ENCODE measurements at places on chromosomes 4 and X.

DNA sequence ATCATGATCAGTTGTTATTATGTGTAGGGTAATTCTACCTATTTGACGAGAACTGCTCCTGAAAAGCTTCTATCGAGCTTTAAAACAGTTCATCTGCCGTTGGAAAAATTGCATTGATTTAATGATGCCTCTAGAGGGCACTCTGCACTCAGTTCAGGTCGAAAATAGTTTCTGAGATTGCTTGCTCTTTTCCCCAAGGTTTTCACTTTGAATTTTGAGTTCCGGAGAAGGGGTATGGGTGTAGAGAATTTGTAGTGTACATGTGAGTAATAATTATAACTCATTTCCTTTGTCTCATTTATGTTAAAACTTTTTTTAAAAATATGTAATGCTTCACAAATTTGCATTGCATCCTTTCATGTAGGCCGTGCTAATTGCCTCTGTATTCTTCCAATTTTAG lies 28.4 kb upstream of the TNIP3 start:
- DNase-seq, result no peak

GRCh38 chr4:165877286-165877685 lies 4.2 kb downstream of the TLL1 start:
- DNase-seq, result no peak

DNA sequence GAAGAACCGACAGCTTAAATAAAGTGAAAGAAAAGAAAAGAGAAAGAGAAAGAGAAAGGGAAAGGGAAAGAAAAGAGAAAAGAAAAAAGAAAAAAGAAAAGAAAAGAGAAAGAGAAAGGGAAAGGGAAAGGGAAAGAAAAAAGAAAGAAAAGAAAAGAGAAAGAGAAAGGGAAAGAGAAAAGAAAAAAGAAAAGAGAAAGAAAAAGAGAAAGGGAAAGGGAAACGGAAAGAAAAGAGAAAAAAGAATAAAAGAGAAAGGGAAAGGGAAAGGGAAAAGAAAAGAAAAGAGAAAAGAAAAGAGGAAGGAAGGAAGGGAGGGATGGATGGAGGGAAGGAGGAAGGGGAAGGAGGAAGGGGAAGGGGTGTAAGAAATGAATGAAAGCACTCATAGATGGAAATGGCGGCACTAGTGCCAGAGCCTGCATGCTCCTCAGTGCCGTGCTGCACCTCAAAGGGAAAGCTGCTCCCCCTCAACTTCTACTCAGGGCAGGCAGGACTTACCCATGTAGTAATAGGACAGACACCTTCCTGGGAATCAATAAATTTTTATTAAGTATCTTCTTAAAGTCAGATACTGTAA lies 70.7 kb downstream of the AFAP1 start:
- DNase-seq, result no peak

DNA sequence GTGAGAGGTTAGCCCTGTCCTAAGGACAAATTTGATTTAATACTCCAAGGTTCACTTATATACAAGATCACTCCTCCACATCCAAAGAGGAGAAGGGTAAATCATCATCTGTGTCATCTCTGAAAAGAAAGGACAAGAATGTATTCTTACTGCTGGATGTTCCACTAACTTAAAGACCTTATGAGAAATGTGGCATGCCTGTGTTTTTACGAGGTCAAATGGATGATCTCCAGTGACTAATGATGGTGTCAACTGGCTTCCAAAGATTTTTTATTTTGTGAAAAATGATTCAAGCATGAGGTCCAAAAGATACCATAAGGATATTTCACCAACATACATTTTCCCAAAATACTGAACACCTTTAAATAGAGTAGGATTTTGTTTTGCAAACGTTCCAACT lies 143.4 kb downstream of the PTCHD1 start:
- no peak for DNase-seq

- DNase-seq, result no peak
Observed at GRCh38 chr4:127533028-127533700, 99.6 kb upstream of the INTU start.

DNA sequence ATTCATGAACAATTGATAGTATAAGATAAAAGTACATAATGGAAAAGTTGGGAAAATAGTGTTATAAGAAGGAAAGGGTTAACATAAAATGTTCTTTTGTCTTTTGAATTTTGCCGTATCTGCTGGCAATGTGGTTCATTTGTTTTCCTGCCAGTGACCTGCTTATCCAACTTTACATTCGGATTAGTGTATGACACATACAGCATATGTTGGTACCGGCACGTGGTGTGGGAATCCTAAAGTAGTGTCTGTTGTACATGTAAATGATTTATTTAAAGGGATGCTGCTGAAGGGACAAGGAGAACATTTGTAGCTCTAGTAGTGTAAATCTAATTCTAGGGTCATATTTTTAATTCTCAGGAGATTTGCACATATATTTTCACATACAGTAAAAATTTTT lies 11.5 kb downstream of the RAB9A start:
- DNase-seq, result no peak

DNA sequence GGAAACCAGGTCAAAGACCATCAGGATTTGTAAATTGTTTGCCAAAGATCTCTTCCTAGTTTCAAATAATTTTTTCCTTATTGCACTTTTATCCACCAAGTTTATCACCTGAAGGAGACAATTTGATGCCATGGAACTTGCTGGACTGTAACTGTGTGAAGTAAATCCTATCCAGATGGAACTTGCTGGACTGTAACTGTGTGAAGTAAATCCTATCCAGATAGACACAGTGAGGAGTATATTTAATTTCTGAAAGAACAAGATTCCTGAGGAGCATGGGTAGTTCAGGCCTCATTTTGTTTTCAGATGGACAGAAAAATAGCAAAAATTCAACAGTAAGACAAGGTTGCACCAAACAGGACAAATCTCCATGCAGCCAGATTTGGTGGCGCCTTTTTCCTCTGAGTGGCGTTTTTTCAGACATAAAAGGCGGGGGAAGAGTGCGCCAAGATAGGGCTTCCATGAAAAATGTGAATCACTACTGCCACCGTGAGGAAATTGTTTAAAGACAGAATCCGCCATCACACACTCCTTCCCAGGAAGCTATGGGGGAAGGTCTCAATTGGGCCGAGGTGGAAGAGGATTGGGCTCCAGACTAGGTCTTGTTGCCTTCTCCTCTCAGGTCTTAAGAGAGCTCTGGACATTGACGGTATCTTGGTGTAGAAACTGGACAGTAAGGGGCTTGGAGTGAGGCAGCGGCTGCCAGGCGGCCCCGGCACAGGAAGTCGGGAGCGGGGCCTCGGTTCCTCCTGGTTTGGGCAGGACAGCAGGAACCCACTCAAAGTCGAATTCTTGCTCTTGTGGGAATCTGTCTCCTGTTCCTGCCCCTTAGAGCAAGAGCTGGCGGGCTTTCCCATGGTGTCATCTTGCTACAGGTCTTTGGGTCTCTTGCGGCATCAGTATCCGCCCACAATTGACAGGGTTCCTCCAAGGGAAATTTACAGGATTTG lies 234.7 kb downstream of the OR13H1 start:
- no peak for DNase-seq

GRCh38 chrX:125204681-125205132 lies 115.0 kb upstream of the TEX13C start:
- no peak for DNase-seq

GRCh38 chr4:5874811-5875449 lies 18.0 kb downstream of the CRMP1 start:
- DNase-seq, result no peak

- no peak for DNase-seq
Observed at GRCh38 chrX:133474574-133474973, 59.3 kb upstream of the GPC4 start.

GRCh38 chrX:10828640-10829039 lies 208.3 kb upstream of the MID1 start:
- no peak for DNase-seq

- DNase-seq, result no peak
Observed at GRCh38 chr4:164734484-164734883, 19.4 kb upstream of the SMIM31 start.

DNA sequence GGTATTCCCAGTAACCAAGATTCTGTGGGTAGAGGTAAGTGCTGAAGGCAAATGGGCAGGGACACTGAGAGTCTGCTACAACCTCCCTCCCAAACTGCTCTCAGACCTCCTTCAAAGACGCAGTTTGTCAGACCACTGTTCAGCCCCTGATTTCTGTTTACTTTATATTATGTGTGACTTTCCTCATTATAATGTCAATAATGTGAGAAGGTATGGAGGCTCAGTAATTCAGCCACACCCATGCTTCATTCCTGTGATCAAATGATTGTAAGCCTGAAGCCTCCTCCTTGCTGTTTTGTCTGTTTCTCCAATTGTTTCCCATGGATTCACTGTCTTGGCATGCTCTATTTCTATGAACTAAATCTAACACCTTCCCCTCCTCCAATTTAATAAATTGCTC lies 75.6 kb downstream of the SYTL5 start:
- DNase-seq, result no peak

All from activated naive CD4-positive, alpha-beta T cell (primary cell).